ENCODE measurements at places on chromosomes 4 and X.
A peak's percentile ranks its signal among the peaks of the same experiment; 100 is the strongest.

DNA sequence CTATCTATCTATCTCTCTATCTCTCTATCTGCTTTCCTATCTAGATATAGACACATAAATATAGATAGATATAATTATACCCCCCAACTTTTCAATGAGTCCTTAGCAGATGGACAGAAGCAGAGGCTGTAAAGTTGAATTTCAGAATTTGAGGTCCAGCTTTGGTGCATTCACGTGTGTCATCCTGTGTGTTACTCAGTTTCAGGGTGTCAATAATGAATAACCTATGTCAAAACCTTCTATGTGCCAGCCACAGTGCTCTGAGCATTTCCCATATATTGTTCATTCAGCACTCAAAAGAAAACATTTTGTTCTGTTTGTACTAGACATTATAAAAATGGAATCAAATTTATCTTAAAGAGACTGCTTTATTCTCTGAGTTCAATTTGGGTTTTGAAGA is 310.0 kb downstream of the ARHGAP24 start:
- DNase-seq: no peak

DNA sequence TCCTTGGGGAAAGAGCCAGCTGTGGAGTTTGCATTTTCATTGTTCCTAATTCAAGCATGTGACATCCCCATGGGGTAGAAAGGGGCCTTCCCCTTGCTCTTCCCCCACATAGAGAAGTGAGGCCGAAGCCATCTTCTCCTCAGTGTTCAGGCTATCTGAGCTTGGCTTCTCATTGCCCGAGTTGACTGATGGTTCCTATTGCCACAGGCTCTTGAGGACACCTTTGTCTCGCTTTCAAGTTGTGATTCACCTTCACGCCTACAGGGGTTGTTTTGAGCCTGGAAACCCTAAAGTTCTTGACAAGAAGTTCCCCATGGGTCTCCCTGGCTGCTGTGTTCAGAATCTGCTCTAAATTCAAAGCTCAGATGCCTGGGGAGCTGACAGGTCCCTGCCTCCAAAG is 25.0 kb downstream of the CCNQ start:
- no peak for DNase-seq

GRCh38 chrX:9853307-9853706 is 67.1 kb downstream of the SHROOM2 start:
- DNase-seq: no peak

GRCh38 chrX:153766098-153766817 is 2.2 kb downstream of the PLXNB3 start:
- DNase-seq: peak; percentile 61

- DNase-seq: no peak
Measured at GRCh38 chr4:121873604-121874003, 3.3 kb upstream of the BBS7 start.

GRCh38 chr4:18138076-18138665 is 116.6 kb upstream of the LCORL start:
- no peak for DNase-seq

DNA sequence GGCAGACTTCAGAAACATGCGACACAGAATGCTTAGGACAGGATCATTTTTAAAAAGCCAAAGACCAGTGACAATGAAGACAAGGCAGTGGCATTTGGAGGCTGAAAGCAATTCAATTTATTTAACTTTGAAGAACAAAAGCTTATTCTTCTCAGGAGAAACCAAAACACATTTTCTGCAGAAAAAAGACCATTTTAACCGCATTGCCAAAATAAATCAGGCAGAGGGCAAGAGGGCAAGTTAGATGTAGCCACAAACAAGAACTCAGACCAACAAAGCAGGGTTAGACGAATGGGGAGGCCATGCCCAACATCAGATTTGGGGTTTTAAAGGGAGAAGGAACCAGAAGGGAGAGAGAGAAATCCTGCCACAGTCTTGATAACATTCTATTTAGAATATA is 58.9 kb downstream of the RELL1 start:
- no peak for DNase-seq

GRCh38 chrX:125202591-125203248 is 117.0 kb upstream of the TEX13C start:
- no peak for DNase-seq

GRCh38 chr4:15021946-15022345 is 19.7 kb downstream of the CPEB2 start:
- no peak for DNase-seq

- no peak for DNase-seq
Measured at GRCh38 chr4:52586069-52586468, 73.0 kb downstream of the USP46 start.

Data from MV-4-11 (cell line).